ENCODE measurements at places on chromosomes 7 and 10.

- DNase-seq = peak; percentile 48
These were observed 1.9 kb downstream of the MAGI2 start for GRCh38 chr7:79451580-79451979.

DNA sequence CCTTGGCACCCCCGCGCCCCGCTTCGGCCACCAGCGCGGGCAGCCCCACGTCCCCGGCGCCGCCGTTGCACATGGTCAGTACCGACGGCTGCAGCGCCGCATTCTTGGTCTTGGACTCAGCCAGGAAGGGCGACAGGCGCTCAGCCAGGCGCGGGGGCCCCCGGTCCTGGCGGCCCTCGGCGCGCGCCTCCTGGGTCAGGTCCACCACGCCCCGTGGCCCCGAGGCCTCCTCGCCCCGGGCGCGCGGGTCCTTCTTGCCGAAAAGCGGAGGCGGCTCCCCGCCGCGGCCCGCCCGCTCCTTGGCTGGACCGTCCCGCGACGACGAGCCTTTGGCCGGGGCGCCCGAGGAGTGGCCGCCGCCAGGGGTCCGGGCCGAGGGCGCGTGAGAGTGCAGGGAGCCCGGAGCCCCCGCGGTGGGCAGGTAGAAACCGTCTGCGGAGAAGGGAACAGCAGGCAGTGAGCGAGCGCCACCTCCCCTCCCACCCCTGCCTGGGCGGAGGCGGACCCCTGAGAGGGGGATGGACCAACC, 34.7 kb downstream of the TNRC18 start:
- DNase-seq = no peak

DNA sequence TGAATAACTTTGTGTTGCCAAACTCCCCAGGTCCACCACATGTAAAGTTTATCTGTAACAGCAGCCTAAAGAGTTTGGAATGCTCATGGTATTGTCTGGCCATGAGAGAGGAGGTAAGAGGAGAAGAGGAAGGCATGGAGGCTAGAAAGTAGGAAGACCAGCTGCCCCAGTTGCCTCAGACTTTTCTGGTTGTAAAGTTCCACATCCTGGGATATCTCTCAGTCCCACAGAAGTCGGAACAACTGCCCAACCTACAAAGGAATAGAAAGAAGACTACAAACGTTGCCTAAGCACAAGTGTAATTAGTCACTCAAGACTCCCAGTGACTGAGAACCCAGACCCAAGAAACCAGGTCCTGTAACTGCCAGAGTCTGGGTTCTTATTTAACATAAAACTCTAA, 47.3 kb downstream of the CREB3L2 start:
- DNase-seq = peak; percentile 60

DNA sequence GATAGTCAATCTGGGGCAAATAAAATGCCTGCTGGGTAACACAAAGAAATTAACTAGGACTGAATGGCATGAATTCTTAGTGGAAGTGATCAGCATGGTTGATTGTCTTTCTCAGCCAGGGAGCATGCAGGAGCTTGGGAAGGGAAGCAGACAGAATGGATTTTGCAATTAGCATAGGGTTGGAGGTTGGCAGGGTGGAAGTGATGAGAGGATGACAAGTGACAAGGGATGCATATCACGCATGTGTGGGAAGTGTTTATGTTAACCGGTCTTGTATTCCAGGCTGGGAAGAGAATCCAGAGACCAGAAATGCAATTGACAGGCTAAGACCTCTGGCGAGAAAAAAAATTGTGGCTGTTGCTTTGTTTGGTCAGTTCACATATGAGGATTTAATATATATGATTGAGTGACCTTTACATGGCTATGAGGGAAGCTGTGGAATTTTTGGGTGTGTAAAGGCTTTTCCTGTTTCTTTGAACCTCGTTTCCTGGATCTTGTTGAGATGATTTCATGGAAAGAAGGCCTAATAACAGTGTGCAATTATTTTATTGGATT, 8.3 kb downstream of the MDFIC start:
- no peak for DNase-seq

- DNase-seq = peak; percentile 96
These were observed 55.9 kb upstream of the MXI1 start for GRCh38 chr10:110151467-110151866.

DNA sequence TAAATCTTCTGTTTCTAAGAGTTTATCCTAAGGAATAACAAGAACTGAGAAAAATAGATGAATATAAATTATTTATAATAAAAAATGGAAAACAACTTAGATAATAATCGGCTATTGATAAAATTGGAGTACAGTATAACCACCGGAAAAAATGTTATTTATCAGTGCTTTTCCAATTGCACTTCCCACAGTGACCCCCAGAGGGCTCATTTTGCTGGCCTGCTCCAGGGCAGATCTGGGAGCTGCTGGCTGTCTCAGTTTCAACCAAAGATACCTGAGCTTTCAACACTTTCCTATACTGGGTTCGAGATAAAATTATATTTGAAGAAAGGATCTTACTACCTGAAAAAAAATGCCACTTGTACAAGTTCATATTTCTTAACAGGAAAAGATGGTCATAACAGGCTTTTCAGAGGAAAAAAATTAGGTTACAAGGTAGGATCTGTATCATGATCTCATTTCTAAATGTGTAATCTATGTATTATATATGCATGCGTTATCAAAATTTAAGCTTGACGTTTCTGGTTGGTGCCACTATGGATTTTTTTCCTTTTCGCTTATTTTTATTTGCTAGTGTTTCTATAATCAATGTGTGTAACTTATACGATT, 165.7 kb downstream of the NPSR1 start:
- DNase-seq = peak; percentile 84

GRCh38 chr10:3741688-3742461, 43.1 kb downstream of the KLF6 start:
- no peak for DNase-seq

- no peak for DNase-seq
These were observed 65.9 kb upstream of the KCND2 start for GRCh38 chr7:120207037-120207436.

DNA sequence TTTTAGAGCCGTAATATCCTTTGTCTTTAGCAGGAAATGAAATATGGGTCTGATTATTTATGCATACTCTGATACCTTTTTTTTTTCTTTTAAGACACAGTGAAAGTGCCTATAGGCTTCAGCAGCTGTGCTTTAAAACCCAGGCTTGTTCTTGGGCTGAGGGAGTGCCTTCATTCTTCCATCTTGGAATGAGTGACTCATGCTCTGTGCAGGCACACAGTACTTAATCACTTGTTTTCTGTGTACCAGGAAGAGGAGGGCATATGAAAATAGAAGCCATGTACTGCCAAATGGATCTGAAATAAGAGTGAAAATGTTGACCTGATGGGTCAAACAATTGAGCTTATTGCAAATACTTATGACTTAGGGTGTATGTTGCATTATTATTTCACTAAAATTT, 12.0 kb downstream of the INPP5F start:
- peak; percentile 59 for DNase-seq

DNA sequence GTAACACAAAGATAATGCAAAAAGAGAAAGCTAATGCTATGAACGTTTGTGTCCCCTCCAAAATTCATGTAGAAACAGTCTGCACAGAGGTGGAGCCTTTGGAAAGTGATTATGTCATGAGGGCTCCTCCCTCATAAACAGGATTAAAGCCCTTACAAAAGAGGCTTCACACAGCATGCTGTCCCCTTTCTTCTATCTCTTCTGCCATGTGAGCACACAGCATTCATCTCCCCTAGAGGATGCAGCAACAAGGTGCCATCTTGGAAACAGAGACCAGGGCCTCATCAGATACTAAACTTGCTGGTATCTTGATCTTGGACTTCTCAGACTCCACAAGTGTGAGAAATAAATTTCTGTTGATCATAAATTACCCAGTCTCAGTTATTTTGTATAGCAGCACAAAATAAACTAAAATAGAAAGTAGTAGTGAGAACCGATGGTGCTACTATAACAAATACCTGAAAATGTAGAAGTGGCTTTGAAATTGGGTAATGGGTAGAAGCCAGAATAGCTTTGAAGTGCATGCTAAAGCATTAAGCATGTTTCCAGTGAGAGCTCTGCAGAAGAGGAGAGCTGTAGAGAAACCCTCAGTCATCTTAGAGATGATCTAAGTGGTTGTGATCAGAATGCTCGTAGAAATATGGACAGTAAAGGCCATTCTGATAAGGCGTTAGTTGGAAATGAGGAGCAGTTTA, 108.7 kb downstream of the DNAJC1 start:
- no peak for DNase-seq

DNA sequence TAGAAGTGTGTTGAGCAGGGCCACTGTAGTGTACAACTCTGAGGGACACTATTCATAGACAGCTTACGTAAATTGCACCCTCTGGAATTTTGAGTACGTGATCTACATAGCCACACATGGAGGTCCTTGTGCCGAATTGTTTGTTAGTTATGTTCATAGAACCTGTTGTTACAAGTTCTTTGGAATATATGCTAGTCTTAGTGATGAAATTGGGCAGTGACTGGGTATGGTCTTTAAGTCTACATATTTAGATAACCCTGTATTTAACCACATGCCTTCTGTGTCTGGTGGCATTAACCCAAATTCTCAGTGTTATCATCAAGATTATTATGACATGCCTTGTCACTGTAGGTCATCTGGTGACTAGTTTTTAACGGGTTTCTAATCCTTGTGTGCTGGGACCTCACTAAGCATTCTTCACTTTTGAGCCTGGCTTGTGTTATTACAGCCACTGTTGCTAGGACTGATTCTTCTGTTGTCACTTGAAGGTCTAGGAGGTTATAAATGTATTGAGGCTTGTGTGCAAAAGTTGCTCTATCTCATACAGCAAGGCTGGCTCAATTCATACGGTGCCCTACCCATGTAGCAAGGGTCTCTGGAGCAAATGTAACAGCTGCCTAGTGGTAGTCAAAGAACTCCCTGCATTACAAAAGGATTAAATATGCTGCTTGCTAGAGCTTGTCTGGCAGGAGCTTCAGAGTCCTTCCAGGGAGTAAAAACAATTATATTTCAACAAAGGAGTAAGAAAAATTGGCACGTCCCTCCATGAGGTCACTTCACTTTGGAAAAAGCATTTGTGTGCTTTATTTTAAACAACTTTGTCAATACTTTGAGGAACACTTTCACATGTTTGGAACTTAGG, 65.4 kb downstream of the CDK14 start:
- no peak for DNase-seq

- DNase-seq = no peak
These were observed 77.0 kb downstream of the FRMD4A start for GRCh38 chr10:14253711-14254110.

DNA sequence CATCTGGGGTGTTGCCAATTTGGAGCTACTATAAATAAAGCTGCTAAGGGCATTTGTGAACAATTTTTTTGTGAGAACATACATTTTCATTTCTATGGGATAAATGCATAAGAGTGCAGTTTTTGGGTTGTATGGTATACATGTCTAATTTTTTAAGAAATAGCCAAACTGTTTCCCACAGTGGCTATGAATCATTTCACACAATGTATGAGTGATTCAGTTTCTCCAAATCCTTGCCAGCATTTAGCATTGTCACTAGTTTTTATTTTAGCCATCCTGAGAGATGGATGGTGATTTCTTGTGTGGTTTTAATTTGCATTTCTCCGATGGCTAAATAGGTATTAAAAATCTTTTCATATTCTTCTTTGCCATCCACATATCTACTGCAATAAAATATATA, 105.3 kb downstream of the AMPH start:
- no peak for DNase-seq

GRCh38 chr7:43502941-43503340, 80.0 kb upstream of the STK17A start:
- DNase-seq = no peak

- DNase-seq = no peak
These were observed 48.9 kb downstream of the AKR1D1 start for GRCh38 chr7:138125119-138125518.

- no peak for DNase-seq
These were observed 368.9 kb downstream of the PLXDC2 start for GRCh38 chr10:20185116-20185515.

DNA sequence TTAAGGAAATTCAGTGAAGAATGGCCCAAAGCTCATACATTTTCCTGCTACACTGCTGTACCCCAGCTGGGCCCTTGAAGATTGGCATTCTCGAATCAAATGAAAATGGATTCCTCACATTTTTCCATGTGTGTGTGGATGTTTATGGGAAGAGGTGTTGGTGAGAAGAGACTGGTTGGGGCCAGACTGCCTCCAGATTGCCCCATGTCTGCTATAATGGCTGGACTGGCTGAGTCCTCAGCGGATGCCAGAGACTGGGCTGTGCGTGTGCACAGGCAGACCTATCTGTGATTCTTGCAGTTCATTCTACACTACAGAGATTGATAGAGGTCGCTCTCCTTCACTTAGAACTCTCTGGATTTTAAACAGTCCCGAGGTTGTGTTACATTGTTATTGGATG, 183.6 kb upstream of the GDF10 start:
- no peak for DNase-seq

- no peak for DNase-seq
These were observed 167.0 kb downstream of the GATA3 start for GRCh38 chr10:8221451-8221850.

DNA sequence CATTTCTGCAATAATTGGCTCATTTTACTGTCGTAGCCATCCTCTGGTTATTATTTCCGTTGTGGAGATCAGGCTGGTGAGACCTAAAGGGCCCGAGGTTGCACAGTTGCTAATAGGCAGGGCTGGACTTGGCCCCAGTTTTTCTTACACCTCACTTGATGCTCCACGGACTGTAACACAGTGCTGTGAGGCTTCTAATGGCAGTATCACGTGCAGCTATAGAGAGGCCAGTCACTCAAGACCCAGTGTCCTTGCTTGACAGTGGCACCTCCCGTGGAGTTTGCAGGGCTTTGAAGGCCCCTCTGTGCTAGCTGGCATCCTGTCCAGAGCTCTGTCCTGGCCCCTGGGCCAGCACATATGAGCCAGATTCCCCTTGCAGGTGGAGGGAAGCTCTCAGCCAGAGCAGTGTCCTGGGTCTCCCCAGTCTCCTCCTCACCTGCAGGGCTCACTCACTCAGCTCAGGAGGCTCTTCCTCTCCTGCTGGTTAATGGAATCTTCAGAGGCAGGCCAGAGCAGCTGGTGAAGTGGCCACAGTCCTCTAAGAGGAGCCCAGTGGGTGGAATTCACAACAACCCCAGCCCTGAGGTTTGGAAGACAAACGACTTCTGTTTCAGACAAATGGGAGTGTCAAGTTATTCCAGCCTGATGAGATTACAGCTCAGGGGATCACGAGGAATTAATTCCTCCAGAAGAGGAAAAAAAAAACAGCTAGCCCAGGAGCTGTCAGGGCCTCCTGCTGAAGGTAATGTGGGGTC, 114.2 kb upstream of the FAM180A start:
- DNase-seq = no peak

- DNase-seq = no peak
These were observed 2.3 kb downstream of the AQP1 start for GRCh38 chr7:30913821-30914515.

GRCh38 chr7:106246902-106247711, 37.7 kb downstream of the NAMPT start:
- no peak for DNase-seq

GRCh38 chr7:67847092-67847787, 850.6 kb downstream of the TYW1 start:
- DNase-seq = no peak

DNA sequence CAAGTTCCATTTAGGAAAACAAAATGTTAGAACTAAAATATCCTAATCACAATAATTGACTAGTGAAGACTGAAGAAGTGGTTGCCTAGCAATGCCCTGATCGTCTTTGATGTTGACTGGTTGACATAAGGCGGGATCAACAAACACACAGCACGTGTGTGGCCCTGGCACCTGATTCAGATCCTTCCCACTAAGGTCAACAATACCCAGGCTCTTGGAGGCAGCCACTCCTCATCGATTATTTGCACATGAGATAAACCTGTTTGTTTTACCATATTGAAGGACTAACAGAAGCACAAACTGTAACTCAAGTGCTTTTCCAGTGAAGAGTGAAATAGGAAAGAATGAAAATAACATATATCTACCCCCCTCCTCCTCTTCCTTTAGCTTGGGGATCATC, 15.6 kb downstream of the FANK1 start:
- DNase-seq = peak; percentile 98
